ENCODE measurements at places on chromosomes 12 and 14. TPM values are rescaled to one million over a fixed set of nuclear protein-coding genes. Genes with fewer than 3 reads are reported as not detected.

GRCh38 chr12:31057671-31058070 is 16.0 kb upstream of the DDX11 start:
- no peaks in the 10 kb centered on the region for H3K4me1 ChIP-seq
- H3K27me3 ChIP-seq: no peaks in the 10 kb centered on the region
- no peak overlapping the region for H3K4me3 ChIP-seq
- no peak for DNase-seq

DNA sequence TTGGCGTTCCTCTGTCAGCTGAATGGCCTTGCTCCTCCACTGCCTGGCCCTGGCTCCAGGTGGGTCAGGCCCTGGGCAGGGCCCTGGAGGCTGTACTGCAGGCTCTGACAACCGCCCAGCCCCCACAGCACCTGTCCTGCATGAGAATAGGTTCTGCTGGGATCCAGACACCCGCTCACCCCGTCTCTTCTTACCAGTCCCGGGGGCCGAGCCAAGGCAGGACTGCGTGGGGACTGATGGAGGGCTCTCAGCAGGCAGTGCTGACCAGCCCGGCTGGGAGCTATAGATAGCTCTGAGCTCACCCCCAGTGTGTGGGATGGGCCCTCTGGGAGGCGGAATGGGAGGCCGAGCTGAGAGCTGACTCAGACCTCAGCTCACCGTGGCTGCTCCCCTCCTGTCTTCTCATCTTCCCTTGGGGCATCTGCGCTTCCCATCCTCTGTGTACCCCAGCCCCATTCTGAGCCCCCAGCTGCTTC is 39.6 kb downstream of the TEAD4 start:
- DNase-seq: peak; percentile 83
- peaks cover 3% of the 10 kb centered on the region for H3K4me1 ChIP-seq
- no peaks in the 10 kb centered on the region for H3K36me3 ChIP-seq

DICER1 gene
- total RNA-seq: 27.0 TPM

DNA sequence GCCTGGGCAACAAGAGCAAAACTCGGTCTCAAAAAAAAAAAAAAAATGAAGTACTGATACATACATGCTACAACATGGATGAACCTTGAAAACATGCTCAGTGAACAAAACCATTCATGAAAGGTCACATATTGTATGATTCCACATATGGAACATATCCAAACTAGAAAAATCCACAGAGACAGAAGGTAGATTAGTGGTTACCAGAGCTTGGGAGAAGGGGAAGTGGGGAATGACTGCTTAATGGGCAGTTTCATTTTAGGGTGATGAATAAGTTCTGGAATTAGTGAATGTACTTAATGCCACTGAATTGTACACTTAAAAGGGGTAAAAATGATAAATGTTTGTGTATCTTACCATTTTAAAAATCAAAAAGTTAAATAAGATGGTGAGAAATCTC is 2.7 kb downstream of the ITGB7 start:
- H3K36me3 ChIP-seq: no peaks in the 10 kb centered on the region
- no peak for DNase-seq
- H3K4me3 ChIP-seq: no peak overlapping the region
- H3K27ac ChIP-seq: no peak overlapping the region
- no peaks in the 10 kb centered on the region for H3K27me3 ChIP-seq

GRCh38 chr12:21666722-21667121 is 9.1 kb upstream of the LDHB start:
- H3K27me3 ChIP-seq: no peaks in the 10 kb centered on the region
- no peak for DNase-seq
- H3K4me3 ChIP-seq: no peak overlapping the region
- no peaks in the 10 kb centered on the region for H3K36me3 ChIP-seq
- H3K4me1 ChIP-seq: no peaks in the 10 kb centered on the region

All from heart right ventricle (tissue), 16 donors.